ENCODE measurements at places on chromosomes 1 and 21.

GRCh38 chr1:83554174-83554573 lies 444.8 kb downstream of the TTLL7 start:
- no peak for DNase-seq

- DNase-seq, result no peak
Measured at GRCh38 chr1:219533280-219533679, 79.6 kb downstream of the ZC3H11B start.

DNA sequence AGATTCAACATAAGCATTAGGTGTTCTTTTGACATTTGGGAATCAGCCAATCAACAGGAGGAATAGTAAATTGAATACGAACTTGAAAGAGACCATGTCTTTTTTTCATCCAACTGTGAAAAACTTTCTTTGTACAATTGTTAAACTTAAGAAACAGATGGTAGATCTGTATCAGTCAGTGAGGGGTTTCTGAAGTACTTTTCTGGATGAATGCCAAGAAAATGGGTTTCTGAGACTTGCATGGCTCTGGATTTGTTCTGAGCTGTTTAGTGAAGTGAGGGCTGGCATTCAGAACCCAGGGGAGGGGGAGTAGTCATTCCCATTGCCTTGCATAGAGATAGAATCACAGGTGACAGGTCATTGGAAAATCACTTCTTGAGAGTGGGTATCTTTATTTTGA lies 37.4 kb downstream of the PTPRC start:
- no peak for DNase-seq

GRCh38 chr1:110606657-110607535 lies 738 bp upstream of the KCNA2 start:
- no peak for DNase-seq

DNA sequence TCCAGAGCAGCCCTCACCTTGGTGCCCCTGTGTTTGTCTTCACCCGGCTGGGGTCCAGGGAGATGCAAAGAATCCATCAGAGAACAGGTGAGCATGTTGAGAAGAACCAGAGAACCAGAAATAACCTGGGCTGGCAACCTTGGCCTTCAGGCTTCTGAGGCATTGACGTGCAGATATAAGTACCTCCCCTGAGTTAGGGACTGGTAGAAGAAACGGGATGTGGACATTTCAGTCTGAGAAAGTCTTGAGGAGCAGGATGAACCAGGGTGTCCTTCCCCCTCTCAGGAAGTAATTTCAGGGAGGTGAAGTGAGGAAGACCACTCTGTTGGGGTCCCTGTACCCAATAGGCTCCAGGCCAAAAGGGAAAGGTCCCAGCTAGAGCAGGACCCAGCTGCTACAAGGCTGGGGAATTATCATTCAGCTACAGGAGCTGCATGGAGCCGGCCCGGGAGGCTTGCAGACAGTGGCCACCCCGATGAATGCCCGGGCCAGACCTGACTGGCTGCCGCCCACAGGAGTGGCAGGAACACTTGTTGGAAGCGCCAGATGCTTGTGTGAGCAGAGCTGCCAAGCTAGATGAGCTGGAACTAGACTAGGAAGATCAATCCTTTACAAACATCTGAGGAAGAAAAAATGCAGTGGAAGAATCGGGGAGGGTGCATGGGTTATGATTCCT lies 1.7 kb upstream of the AURKAIP1 start:
- no peak for DNase-seq

GRCh38 chr1:54804471-54805132 lies 3.5 kb upstream of the TTC22 start:
- DNase-seq, result no peak

DNA sequence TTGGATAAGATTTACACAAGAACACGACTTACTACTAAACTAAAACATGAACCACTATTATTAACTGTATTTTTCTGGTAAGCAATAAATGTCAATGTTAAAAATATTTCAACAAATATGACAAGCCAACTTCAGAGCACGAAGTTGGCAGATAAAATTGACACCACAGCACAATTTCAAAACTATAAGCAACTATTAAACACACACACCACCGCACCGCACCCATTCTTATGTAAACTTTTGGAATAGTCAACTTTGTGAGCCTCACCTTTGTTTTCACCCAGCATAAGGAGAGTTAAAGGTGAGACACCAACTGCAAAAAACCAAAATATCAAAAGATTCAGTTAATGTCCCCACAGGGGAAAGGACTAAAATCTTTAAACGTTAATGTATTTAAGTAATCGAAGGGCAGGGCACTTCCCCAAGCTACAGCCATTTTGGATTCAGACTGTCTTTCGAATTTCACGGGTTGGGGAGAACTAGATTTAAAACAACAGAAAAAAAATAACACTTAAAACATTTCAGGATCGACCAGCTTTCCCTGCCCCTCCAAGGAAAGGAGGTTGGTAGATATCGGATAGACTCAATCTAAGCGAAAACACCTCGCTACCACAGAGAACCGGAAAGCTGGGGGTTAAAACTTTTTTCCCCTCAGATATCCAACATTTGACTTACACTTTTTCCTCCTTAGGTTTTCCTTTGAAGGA lies 872 bp downstream of the GPBP1L1 start:
- DNase-seq, result no peak

GRCh38 chr1:200474633-200475032 lies 64.8 kb upstream of the ZNF281 start:
- DNase-seq, result no peak

DNA sequence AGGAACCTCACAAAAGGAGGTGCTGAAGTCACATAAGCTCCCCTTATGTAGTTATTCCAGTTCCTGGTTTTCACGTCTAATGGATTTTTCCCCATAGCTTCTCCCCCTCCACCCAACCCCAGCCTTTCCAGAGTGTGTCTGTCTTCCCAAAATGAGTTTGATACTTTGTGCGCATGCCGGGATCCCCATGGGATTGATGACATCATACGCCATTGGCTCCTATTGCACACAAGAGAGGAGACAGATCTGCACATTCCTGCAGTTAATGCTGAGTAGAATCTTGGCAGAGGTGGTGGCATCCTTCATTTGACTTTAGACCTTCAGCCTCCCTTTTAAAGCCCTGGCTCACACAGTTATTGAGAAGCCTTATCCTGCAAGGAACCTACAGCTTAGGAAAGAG lies 71.4 kb downstream of the DDR2 start:
- no peak for DNase-seq
